ENCODE measurements at places on chromosomes 2 and 18. TPM values are rescaled to one million over a fixed set of nuclear protein-coding genes. Genes with fewer than 3 reads are reported as not detected.

Gene DOCK10
- 38.7 TPM for total RNA-seq

Gene SLC9A2
- under 0.01 TPM for total RNA-seq

Gene FSHR
- total RNA-seq: not detected

Gene OTOS
- total RNA-seq: not detected

Measured in thoracic aorta endothelial cell (primary cell).